ENCODE measurements at places on chromosomes 3 and 15.

DNA sequence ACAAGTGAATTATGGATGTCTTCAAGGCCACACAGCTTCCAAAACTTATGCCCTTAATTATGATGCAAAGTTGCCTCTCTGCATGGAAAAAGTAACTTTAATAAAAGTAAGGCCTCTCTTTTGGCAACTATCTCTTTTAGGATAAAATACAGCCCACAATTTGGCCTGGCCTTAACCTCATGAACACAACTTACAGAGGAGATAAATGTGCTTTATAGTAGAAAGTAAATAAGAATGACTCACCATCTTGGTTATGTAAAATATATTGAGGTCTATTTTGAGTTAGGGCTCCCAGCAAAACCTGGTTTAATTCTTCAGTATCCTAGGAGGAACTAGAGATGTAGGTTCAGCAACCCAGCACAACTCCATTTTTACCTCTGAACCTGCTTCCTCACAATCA, 164.0 kb downstream of the ROBO2 start:
- no peak for DNase-seq

GRCh38 chr3:101850246-101851051, 1.1 kb downstream of the NFKBIZ start:
- peak; percentile 50 for DNase-seq

GRCh38 chr15:89244574-89244903, 760 bp downstream of the FANCI start:
- no peak for DNase-seq

GRCh38 chr3:16399473-16399872, 114.0 kb downstream of the RFTN1 start:
- DNase-seq: no peak

DNA sequence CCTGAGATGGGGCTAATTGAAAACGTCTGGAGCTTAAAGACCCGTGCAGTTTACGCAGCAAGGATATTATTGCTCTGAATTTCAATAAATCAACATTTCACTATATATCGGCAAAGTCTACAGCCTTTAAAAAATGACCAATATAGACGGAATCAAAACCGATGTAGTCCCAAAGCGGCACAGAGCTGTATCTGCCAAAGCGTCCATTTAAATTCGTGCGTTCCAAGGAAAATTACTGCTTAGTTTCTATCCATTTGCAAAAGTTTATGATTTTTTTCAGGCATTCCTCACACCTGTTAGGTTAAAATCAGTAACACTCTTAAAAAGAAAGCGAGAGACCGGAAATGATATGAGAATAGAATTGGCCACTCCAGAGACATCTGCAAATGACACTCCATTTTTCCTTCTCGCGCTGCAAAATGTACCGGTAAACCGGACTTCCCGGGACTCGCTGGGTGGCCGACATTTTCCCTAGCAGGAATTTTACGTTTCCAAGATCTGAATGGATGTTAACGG, 777 bp upstream of the EIF4A2 start:
- DNase-seq: no peak

DNA sequence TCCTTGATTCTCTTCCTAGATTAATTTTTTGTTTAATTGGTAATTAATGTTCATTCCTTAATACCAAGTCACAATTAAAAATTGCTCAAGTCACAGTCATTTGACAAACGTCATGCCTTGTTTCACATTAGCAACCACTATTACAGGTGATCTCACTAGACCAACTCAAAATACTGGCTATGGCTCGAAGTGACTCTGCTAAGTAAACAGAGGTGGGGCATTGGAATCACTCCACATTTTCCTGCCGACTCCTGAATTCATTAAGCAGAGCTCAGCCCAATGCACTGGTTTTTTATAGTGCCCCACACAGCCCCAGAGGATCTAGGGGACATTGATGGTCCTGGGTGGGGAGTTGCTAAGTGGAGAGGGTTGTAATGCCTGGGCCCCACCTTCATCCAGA, 201.2 kb upstream of the NSMCE3 start:
- DNase-seq: no peak

DNA sequence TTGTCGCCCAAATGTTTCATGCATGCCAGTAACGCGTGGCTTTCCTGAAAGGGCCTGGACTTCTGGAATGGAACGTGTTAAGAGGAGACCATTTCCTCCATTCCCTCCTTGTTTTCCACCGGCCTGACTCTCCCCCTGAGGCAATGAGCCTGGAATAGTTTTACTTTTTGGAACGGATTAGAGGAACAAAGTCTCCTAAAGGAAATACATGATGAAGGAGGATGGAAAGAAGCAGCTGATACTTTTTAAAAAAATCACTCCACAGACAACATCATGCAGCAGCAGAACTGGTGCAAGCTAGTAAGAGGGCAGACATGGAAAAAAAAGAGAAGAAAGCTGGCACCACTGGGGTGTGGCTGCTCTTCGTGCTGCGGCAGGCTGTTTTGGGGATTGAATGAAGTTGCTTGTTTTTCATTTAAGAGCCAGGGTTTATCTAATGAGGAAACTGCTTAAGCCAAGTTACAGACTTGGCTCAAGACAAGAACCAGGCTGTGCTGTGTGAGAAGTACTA, 3.6 kb upstream of the KBTBD12 start:
- DNase-seq: no peak

DNA sequence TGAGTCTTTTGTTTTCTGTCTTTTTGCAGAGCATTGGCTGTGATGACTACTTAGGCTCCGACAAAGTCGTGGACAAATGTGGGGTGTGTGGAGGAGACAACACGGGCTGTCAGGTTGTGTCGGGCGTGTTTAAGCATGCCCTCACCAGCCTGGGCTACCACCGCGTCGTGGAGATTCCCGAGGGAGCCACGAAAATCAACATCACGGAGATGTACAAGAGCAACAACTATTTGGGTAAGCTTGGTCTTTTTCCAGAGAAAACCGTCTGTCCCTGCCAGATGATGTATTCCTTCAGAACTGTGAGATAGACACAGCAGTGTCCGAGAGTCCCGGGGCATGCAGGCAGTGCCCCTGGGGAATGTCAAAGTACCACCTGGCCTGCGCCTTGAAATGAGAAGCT, 149.9 kb upstream of the NR2E3 start:
- DNase-seq: no peak

DNA sequence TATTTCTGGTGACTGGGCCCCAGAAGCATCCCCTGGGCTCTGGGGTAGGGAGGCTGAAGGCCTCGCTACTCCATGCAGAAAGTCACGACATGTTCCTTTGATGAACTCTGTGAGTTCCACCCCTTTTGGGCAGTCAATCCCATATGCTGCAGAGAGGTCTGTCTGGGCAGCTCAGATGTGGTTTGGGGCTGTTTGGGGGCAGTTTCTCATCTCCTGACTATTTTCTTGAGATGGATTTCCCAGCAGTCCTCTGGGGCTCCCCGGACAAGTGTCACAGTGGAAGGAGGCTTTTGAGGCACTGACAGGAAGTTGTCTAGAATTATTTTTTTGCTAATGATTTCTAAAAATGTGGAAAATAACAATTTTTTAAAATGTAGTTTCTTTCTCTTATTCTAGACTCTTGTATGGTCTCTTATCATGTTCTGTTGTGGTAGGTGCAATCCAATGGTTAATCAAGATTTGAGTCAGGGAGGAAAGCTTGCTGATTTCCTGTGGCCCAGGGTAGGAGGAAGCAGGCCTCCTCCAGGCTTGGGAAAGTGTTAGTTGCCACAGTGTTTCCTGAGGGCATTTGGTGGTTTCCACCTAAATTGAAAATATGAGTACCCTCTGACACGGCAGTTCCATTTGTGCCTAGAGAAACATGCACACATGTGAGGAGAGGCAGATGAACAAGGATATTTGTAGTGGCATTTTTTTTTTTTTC, 19.9 kb upstream of the TATDN2 start:
- peak; percentile 79 for DNase-seq

DNA sequence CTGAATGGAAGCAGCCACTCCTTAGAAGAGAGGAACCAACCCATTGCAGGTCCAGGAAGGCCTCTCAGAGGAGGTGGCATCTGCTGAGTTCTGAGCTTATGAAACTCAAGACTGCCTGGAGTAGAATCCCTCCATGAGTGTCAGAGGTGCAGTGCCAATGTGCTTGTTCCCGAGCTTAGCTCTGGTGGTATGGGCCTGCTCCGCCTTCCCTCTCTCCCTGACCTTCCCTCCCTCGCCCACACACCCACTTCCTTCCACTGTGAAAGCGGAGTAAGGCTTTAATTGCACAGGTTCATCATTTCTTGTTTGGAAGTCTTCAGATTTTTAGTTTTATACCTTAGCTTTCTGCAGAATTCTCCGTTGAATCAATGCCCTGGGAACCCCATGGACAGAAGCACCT, 208.0 kb upstream of the BHLHE40 start:
- DNase-seq: no peak

GRCh38 chr3:32448686-32449474, 53.8 kb downstream of the CMTM6 start:
- no peak for DNase-seq

DNA sequence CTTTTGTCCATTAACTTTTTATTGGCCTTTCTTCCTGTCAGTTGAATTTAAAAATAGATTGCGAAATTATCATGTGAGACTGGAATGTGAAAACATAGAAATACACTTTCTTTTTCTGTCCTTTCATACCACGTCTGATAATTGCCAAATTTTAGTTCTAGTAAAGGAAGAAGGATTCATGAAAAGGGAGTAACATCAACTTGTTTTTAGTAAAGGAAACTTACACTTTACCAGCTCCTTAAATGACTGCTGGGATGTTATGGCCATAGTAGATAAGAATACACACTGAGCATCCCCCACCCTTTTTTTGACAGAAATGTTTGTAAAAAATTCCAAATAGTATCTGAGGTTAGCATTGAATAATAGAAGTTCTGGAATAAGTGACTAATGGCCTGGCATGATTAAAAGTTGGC, 137.9 kb downstream of the NEO1 start:
- DNase-seq: no peak

DNA sequence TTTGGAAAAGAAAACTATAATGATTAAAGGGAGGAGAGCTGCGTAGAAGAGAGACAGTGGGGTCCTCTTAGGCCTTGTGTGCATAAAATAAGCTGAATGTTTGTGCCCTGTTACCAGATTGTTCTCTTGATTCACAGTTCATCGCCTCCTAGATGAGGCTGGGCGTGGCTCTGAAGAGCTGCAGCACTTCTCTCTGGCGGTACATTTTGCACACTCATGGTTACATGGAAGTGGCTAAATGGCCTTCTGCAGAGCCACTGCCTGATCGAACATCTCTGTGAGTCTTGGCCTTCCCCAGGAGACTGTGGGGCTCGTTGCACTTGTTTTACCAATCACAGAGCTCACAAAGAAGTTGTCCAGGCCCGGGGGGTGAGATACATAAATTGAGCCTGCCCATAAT, 208.8 kb downstream of the GABRG3 start:
- DNase-seq: no peak

- DNase-seq: no peak
Observed at GRCh38 chr15:68789091-68789490, 31.6 kb downstream of the ANP32A start.

DNA sequence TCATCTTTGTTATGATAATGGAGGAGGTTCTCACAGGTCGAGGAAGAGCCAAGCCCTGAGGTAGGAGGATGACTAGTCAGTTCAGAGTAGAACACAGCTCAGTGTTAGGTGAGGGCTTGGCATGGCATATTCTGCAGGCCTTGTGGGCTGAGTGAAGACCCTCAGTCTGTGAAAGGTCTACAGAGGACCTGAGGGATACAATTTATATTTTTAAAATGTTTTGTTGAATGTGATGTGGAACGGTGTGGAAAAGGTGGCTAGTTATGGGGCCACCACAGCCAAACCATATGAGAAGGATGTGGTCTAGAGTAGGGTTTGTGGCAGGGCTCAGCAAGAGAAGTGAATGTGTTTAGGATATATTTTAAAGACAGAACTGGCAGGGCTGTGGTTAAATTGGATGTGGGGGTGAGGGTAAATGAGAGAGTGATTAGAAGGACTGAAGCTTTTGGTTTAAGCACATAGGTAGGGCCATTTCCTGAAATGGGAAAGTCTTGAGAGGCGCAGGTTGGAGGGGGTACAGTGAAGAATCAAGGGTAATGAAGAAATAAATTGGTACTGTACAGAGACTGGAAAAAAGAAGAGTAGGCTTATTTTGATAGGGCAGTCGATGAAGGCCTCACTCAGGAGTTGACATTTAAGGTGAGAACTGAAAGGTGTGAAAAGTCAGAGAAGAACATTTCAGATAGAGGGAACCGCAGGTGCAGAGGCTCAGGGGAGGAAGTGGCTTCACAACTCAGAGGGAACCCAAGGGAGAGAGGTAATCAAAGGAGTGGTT, 60.5 kb downstream of the SPTSSB start:
- no peak for DNase-seq

DNA sequence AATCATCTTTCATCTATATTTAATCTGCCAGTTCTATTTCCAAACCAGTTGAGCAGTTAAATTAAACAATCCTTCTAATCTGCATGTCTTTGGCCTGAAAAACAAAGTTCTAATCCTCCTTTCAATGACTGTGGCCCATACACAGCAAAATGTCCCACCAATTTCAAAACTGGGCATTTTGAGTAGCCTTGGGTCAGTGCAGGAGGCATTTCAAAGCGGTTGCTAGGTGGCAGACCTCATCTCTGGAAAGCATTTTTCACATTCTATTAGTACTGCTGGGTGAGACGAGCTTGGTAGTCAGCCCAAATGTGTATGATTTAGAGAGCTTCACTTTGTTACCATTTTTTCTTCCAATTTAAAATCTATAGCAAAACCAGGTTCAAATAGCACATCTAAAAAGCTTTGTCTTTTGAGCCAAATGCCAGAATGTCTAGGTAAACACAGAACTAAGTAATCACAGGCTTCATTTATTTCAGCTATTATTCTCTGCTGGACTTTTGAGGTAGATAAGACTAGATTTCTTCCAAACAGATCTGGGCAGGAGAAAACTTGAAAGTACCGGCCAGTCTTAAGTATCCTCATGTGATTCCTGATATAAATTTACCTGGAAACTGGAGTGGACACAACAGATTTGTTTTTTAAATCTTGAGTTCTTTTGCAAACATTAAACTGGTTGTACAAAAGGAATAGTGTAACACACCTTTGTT, 8.9 kb upstream of the ARHGEF26 start:
- DNase-seq: no peak

DNA sequence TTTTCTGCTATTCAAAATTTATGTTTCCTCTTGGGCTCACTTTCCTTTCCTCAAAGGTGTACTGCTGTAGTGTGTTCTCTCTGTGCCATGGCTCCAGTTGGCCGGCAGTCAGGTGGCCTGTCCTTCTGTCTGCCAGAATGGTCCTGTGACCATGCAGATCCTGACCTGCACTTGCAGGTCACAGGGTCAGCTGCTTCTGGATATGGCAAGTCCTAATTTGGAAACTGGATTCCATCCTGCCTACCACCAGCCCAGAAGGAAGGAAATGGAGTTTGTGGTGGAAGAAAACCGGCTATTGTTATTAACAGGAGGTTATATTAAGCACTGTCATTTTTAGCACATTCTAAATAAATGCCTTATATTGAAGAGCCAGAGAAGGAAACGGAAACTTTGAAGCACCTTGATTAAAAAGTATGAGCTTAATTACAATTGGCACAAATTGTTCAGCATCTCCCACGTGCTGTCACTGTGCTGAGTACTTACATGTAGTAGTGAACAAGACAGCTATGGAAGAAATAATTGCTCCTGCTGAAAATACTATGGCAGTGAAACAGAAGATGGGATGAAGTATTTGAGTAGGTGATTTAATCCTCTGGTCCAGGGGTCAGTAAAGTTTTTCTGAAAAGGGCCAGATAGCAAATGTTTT, 362.8 kb downstream of the PTPRG start:
- peak; percentile 37 for DNase-seq
